ENCODE measurements at places on chromosomes 16 and 17.

DNA sequence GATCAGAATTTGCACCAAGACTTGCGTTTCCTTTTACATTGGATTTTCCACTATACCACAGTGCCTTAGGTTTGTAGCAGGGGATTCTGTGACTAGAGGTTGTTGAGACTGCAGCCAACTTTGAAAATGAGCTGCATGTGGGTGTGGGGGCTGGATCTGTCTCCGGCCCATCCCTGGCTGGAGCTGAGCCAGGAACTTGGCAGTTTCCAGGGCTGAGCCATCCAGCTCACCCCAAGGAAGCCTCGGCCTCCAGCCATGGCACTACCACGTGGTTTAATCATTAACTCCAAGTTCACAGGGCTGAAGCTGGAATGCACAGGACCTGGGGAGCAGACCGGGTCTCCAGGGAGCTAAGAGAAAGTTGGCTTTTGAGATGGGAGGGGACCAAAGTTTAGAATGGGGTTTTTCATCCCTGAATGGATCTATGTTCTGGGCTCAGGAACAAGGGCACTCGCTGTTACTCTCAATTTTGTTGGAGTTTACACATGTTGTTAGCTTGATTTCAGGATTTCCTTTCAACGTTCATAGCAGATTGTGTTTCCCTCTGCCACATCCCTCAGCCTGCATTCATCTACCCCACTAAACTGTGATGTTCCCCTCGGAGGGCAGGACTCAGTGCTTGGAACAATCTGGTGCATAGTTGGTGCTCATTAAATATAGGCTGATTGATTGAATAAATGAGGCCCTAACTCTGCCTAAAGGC, 42.3 kb upstream of the HNF1B start:
- DNase-seq = no peak

GRCh38 chr17:17712268-17712924, 31.1 kb downstream of the RAI1 start:
- DNase-seq = peak; percentile 73

- peak; percentile 74 for DNase-seq
Measured at GRCh38 chr16:89241187-89242007, 23.9 kb downstream of the ZNF778 start.

DNA sequence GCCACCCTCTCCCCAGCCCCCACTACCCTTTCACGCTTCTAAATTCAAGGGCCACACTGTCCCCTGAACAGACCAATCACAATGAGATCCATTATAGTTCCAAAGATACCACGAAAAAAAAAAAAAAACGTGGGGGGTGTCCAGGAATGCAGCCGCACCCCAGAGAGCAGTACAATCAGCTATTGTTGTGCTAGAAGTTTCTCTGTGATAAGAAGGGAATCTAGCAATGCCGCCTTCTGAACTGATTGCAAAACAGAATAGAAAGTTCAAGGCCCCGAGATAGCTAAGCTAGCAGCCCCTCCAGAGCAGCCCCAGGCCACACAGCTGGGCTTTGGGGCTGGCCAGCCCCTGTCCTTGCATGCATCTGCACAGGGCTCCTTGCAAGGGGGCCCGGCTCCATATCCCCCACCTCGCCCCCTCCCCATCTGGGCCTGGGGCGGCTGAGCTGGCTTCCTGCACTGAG, 86.9 kb upstream of the CBX4 start:
- DNase-seq = no peak

DNA sequence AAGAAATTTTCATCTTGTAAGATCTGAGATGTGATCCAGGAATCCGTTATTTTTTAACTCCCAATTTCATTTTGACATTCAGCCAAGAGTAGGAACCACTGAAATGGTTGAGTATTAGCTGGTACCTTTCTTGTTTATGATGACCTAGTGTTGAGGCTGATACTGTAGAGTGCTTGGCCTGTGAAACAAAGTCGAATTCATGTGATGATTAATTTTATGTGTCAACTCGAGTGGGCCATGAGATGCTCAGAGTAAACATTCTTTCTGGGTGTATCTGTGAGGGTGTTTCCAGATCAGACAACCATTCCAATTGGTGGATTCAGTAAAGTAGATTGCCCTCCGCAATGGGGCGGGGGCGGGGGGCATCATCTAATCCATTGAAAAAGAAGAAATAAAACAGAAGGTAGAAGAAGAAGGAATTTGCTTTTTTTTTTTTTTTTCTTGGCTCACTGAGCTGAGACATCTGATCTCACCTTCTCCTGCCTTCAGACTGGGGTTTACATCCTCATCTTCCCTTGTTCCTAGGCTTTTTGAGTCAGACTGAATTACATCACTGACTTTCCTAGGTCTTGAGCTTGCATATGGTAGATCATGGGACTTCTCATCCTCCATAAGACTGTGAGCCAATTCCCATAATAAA, 264.6 kb upstream of the KCNJ16 start:
- no peak for DNase-seq

GRCh38 chr17:50186661-50187393, 14.6 kb downstream of the COL1A1 start:
- no peak for DNase-seq

All from GM19239 (cell line).